ENCODE measurements at places on chromosomes 2 and 18.

DNA sequence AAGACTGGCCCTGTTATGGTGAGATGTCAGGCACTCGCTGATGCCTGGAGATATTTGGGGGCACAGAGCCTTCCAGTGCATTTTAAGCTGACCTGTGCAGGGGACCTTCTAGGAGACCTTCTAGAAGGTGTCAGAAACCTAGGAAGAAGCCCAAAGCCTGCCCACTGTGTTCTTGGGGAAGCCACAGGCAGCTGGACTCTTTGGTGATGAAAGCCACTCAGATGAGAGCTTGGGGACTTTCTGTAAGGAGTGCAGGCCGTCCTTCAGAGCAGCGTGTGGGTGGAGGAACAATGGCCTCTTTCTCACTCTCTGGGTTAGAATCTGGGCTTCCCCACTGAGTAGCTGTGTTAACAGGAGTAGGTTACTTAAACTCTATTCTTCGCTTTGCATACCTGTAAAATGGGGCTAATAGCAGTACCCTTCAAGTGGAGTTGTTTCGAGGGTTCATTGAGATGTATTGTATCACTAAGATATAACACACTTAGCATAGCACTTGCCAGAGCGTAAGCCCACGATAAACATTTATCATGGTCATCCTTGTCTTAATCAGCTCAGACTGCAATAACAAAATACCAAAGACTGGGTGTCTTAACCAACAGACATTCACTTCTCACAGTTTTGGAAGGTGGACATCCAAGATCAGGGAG lies 322.3 kb upstream of the EPAS1 start:
- DNase-seq, result no peak

- DNase-seq, result no peak
These were observed 99.4 kb downstream of the CBLN2 start for GRCh38 chr18:72444798-72445155.

GRCh38 chr2:108074946-108075345 lies 88.6 kb downstream of the SLC5A7 start:
- no peak for DNase-seq

DNA sequence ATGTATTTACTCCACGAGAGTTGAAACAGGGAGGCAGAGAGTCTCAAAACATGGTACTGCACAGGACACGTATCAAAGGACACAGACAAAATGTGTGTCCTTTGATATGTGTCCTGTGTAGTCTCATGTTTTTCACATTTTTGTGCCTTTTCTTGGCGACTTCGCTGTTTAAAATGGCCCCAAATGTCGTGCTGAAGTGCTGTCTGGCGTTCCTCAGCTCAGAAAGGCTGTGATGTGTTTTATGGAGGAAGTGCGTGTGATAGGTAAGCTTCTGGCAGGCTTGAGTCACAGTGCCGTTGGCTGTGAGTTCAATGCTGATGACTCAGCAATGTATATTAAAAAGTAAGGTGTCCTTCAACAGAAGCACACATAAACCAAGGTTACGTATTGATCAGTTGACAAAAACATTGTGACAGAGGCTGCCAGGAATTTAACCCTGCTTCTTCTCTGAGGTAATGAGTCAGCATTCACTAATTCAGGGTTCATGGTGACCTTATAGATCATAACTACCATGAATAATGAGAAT lies 78.2 kb downstream of the DYSF start:
- DNase-seq, result no peak

- no peak for DNase-seq
These were observed 81.4 kb downstream of the TGOLN2 start for GRCh38 chr2:85246348-85246747.

- no peak for DNase-seq
These were observed 13.2 kb upstream of the SS18 start for GRCh38 chr18:26103579-26103978.

DNA sequence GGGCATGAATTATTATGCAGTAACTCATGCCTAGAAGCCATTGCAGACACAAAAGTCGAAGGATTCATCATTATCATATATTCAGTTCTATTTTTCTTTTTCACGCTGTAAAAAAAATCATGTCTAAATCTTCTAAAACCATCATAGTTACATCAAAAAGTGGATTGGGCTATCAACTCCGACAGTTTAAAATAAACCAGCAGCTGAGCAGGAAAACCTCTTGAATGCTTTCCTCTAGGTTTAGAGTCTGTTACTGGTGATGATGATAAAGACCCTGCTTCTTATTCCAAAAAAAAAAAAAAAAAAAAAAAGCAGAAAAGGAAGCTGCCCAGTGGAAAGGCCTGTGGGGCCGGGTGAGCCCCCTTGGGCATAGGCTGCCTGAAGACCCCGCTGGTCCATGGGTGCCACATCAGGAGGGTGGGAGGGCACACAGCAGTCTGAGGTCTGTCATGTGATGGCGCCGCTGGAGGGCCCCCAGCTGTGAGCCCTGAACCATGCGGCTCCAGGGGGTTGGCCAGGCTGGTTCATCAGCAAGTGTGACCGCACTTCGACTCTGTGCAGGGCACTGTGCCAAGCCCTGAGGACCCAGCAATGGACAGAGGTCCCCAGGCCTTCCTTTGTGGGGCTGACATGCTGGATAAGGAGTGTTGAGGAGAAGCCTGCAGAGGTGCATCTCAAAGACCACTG lies 199.6 kb downstream of the EIPR1 start:
- DNase-seq, result no peak

DNA sequence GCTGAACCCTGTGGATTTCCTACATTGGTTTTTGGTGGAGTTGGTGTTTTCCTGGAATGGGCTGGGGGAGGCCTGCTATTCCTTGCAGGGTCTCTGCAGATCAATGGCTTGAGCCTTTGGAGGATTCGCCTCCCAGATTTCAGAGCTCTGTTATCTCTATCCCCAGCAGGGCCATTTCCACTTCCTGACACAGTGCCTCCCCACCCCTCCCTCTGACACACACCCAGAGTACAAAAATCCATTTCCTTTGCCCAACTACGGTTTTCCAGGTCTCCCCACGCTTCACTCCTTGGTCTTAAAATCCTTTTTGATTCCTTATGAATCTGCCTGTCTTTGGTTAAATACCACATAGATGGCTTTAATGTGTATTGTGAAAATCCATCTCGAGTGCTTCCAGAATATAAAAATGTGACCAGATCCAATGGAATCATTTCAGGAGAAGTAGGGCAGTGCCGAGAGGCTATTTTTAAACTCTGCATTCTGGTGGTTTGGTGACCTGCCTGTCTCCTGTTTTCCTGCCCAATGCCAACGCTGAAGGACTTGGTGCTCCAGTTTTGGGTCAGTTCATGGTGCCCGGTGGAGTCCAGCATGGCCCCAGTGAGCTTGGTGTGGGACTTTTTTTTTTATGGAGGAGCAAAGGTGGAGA lies 60.9 kb downstream of the ARL4C start:
- DNase-seq, result no peak

DNA sequence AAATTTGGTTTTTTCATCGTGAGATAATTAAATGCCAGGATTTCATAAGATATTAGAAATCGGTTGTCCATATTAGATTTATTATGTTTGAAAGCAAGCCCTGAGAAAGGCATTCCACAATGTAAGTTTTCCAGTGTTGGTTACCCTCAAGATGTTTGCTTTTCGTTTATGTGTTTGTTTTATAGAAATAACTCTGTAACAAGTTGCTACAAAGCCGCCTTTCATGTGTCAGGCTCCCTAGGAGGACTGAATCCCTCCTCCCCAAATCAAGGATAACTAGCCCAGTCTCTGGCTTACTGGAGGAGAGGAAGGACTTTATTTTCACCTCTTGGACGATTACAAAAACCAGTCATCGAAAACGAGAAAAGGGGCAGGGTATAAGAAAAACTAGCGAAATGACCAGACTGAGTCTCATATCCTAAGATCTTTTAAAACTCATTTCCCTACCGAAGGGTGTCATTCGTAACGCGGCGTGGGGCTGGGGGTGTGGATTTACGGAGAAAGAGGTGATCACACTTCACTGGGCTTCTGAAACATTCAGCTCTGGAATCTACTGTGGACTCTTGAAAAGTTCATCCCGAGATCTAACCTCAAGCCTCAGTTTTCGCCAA lies 1.0 kb upstream of the PEX13 start:
- no peak for DNase-seq

- no peak for DNase-seq
These were observed 94.6 kb upstream of the PPP1CB start for GRCh38 chr2:28656937-28657615.

GRCh38 chr2:216911008-216911407 lies 51.1 kb upstream of the TNP1 start:
- DNase-seq, result no peak

DNA sequence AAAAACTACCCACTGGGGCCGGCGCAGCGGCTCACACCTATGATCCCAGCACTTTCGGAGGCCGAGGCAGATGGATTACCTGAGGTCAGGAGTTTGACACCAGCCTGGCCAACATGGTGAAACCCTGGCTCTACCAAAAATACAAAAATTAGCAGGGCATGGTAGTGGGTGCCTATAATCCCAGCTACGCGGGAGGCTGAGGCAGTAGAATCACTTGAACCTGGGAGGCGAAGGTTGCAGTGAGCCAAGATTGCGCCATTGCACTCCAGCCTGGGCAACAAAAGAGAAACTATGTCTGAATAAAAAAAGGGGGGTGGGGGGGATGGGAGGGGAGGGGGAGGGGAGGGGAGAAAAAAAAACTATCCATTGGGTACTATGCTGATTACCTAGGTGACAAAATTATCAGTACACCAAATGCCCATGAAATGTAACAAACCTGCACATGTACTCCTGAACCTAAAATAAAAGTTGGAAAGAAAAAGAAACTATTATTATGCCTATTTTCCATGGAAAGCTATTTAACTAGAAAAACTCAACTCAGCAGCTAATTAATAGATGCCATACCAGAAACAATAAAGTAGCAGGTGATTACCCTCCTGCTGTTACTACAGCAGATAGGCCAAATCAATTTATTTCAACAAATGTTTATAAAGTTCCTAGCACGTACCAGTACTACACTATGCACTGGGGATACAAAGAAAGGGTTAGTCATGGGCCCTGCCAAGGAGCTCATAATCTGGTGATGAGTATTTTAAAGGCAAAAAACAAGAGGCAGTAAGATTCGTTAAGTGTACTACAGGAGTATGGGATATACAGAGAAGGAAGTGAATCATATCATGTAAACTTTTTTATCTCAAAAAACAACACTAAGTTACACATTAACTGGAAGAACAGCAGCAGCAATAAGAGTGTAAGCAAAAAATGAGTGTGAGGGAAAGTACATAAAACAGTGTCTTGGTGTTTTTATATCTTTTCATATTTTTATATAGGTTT lies 112.8 kb upstream of the SLC39A10 start:
- DNase-seq, result no peak

GRCh38 chr2:155825876-155826275 lies 506.6 kb downstream of the NR4A2 start:
- DNase-seq, result no peak

DNA sequence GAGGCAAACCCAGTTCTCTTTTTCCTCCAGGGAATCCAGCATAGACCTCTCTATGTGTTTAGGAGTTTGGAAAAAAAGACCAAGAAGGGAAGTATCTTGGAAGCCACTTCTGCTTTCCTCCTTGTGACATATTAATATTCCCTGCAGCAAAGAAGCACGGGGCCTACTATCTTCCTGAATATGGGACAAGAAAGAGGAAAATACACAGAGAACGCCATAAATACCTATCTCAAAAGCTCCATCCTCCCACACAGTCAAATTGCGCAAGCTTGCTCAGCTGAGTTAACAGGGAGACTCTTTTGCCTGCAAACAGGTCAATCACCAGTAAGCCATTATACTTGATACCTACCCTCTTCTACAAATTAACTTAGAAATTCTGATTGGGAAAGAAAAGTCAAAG lies 16.7 kb upstream of the RAPH1 start:
- no peak for DNase-seq

GRCh38 chr2:169683425-169684134 lies 10.6 kb downstream of the CFAP210 start:
- no peak for DNase-seq

GRCh38 chr2:141468761-141469160 lies 662.1 kb downstream of the LRP1B start:
- DNase-seq, result no peak

DNA sequence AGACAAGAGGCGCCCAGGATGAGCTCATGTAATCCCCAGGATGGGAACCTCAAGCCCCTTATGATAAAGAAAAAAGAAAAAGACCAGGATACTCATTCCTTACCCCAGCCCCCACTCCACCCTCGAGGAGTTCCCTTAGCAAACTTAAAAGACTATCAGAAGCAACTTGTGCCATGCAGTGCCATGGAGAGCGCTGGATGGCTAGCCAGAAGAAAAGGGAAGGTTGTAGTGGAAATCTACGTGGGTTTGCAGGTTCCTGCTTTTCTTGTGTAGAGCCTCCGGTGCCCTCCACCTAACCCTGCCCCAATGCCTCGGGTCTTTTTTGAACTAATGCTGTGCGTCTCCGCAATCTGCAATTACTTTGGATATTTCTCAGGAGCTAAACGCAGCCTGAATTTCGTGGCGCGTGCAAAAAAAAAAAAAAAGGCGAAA lies 16.2 kb upstream of the BCL11A start:
- DNase-seq, result no peak

GRCh38 chr18:28036488-28036887 lies 140.4 kb downstream of the CDH2 start:
- no peak for DNase-seq

DNA sequence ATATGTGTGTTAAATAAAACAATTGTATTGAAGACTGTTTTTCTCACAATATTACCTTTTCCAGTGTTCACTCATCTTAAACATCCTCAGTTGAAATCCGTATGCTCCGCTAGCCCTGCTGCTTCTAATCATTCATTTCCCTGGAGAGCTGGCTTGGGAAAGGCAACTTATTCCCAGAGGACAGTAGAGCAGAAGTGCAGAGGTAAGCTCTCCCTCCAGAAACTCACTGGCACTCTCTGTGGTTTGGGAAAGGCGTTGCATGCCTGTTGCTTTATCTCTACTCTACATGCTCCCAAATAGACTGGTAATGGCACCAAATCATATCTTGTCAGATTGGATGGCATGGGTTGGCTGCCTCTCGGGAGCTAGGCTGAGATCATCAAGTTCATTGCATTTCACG lies 117.1 kb upstream of the BOD1L2 start:
- DNase-seq, result no peak

DNA sequence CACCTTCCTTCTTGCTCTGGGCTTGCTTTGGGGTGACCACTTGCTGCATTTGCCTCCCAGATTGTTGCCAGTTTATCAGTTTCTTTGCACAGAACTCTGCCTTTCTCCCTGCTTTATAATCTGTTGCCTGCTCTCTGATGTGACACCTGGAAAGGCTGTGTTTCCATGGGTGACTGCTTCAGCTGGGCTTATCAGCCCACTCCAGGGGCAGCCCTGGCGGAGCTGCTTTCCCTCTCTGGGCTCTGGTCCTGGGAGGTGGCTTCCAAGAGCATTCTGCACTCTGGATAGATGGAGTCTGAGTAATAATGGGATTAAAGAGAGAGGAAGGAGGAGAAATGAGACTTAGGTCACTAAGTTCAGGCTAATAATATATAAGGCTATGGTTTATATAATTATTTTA lies 352.7 kb downstream of the TSN start:
- no peak for DNase-seq

GRCh38 chr2:216956820-216957493 lies 97.1 kb upstream of the TNP1 start:
- no peak for DNase-seq

- DNase-seq, result no peak
These were observed 282.1 kb upstream of the HS6ST1 start for GRCh38 chr2:128600581-128601297.
